A549 treated with ZK216348 at 1 μM for 4 hours (cell line): ENCODE measurements at places on chromosomes 12 and 14. TPM values are rescaled to one million over a fixed set of nuclear protein-coding genes. Genes with fewer than 3 reads are reported as not detected.

TBC1D30 gene
- total RNA-seq, result 1.2 to 2.1 TPM (median 1.8 TPM) in 5 replicates

CHURC1 gene
- 65.6 to 181 TPM (median 80.4 TPM) in 5 replicates for total RNA-seq

KRT7 gene
- 3,669 to 5,808 TPM (median 4,897 TPM) in 5 replicates for total RNA-seq

CCDC175 gene
- total RNA-seq, result not detected in 5 replicates

ITGA7 gene
- 0.88 to 2.2 TPM (median 1.7 TPM) in 5 replicates for total RNA-seq

SOAT2 gene
- 0.14 to 0.75 TPM (median 0.23 TPM) in 5 replicates for total RNA-seq

RNU4-1 gene
- not detected in 5 replicates for total RNA-seq

DNAI7 gene
- 0.16 to 0.22 TPM (median 0.18 TPM) in 4 of 5 replicates, not detected in the other for total RNA-seq

RNASE7 gene
- not detected in 5 replicates for total RNA-seq

WDR89 gene
- total RNA-seq, result 6.8 to 10.4 TPM (median 9.4 TPM) in 5 replicates

AQP2 gene
- total RNA-seq, result not detected in 5 replicates

DIO3 gene
- total RNA-seq, result not detected in 5 replicates

MIPOL1 gene
- 1.6 to 5.2 TPM (median 2.7 TPM) in 5 replicates for total RNA-seq

RHEBL1 gene
- total RNA-seq, result 2.8 to 4.8 TPM (median 4.3 TPM) in 5 replicates

PLCZ1 gene
- not detected in 5 replicates for total RNA-seq

LRR1 gene
- 43.4 to 48.6 TPM (median 44.9 TPM) in 5 replicates for total RNA-seq

NEDD8 gene
- 456 to 538 TPM (median 471 TPM) in 5 replicates for total RNA-seq

NGB gene
- total RNA-seq, result not detected in 5 replicates

PUS1 gene
- total RNA-seq, result 47.1 to 85.0 TPM (median 80.8 TPM) in 5 replicates

SSPN gene
- total RNA-seq, result 0.17 to 0.39 TPM (median 0.34 TPM) in 5 replicates

RSRC2 gene
- 49.0 to 105 TPM (median 54.8 TPM) in 5 replicates for total RNA-seq

TMEM30B gene
- 0.09 to 0.49 TPM (median 0.20 TPM) in 5 replicates for total RNA-seq

IRAK3 gene
- 0.27 to 0.93 TPM (median 0.40 TPM) in 5 replicates for total RNA-seq

GALNT16 gene
- total RNA-seq, result 1.9 to 4.0 TPM (median 3.3 TPM) in 5 replicates

PLEKHA5 gene
- total RNA-seq, result 6.1 to 9.8 TPM (median 6.9 TPM) in 5 replicates

PROX2 gene
- total RNA-seq, result not detected in 5 replicates

TTC7B gene
- 12.9 to 23.5 TPM (median 19.9 TPM) in 5 replicates for total RNA-seq

SLCO1B3 gene
- 5.9 to 16.2 TPM (median 14.6 TPM) in 5 replicates for total RNA-seq

EXOC3L4 gene
- 1.0 to 1.8 TPM (median 1.7 TPM) in 5 replicates for total RNA-seq

HOXC9 gene
- 13.2 to 16.3 TPM (median 15.3 TPM) in 5 replicates for total RNA-seq

SIVA1 gene
- 110 to 216 TPM (median 189 TPM) in 5 replicates for total RNA-seq

DCN gene
- not detected in 5 replicates for total RNA-seq

KCNC2 gene
- not detected in 5 replicates for total RNA-seq

PLEKHG7 gene
- total RNA-seq, result not detected in 5 replicates

CHMP4A gene
- 76.7 to 107 TPM (median 84.4 TPM) in 5 replicates for total RNA-seq

HCAR2 gene
- 0.18 to 0.19 TPM in 2 of 5 replicates, not detected in the others for total RNA-seq

MVK gene
- total RNA-seq, result 6.0 to 10.6 TPM (median 7.3 TPM) in 5 replicates

NRIP2 gene
- not detected in 5 replicates for total RNA-seq

KRT72 gene
- total RNA-seq, result not detected in 5 replicates

KRT6C gene
- total RNA-seq, result not detected in 5 replicates

HOXC4 gene
- 1.7 to 3.9 TPM (median 3.8 TPM) in 5 replicates for total RNA-seq

CIT gene
- 10.5 to 16.3 TPM (median 13.4 TPM) in 5 replicates for total RNA-seq

RAB2B gene
- 9.2 to 14.2 TPM (median 12.8 TPM) in 5 replicates for total RNA-seq

TCL1B gene
- not detected in 5 replicates for total RNA-seq

APOF gene
- total RNA-seq, result not detected in 5 replicates

SLC24A4 gene
- total RNA-seq, result 0.10 to 0.22 TPM (median 0.21 TPM) in 5 replicates

VTI1B gene
- total RNA-seq, result 79.6 to 91.7 TPM (median 84.9 TPM) in 5 replicates

RIN3 gene
- 14.5 to 26.1 TPM (median 24.4 TPM) in 5 replicates for total RNA-seq

BCL2L14 gene
- not detected in 5 replicates for total RNA-seq

EML5 gene
- 0.45 to 1.5 TPM (median 0.55 TPM) in 5 replicates for total RNA-seq

FZD10 gene
- not detected in 5 replicates for total RNA-seq

AMHR2 gene
- total RNA-seq, result 0.88 to 2.1 TPM (median 1.3 TPM) in 5 replicates

FOXM1 gene
- total RNA-seq, result 77.0 to 96.8 TPM (median 92.7 TPM) in 5 replicates

WNT1 gene
- 0.13 to 0.20 TPM in 2 of 5 replicates, not detected in the others for total RNA-seq

PTPRQ gene
- 0.01 to 0.04 TPM in 2 of 5 replicates, not detected in the others for total RNA-seq

TCTN2 gene
- 11.1 to 14.6 TPM (median 13.6 TPM) in 5 replicates for total RNA-seq
